ENCODE measurements at places on chromosomes 3 and 15.

DNA sequence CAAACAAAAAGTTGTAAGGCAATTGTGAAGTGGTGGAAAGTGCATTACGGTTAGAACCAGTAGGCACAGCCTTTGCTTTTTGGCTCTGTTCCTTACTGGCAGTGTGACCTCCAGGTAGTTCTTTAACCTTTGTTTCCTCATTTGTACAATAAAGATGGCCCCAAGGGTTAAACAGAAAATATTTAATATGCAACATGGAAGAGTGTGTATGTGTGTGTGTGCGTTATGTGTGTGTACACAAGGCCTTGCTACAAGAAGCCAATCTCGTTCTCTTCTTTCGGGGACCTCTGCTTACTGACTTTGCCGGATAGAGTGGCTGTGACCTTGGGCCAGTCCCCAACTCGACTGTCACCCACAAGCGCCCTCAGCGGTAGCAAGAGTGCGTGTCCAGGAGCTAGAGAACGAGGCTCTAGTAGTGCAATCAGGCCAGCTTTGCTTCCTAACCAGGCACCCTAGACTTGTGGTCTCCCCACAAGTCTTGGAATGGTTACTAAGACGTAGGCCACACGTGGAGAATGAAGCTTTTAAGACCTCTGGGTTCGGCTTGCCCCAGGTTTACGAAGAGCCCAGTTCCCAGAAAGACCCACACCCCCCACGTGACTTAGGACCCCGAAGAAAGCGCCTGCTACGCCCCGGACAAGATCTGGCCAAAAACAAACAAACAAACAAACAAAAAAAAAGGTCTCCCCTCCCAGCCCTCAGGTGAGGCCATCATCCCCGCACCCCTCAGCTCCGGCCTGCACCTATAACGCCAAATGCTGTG lies 593 bp downstream of the CIAO2A start:
- DNase-seq: peak; percentile 60

- no peak for DNase-seq
These were observed 98.3 kb downstream of the HERC1 start for GRCh38 chr15:63735449-63735848.

DNA sequence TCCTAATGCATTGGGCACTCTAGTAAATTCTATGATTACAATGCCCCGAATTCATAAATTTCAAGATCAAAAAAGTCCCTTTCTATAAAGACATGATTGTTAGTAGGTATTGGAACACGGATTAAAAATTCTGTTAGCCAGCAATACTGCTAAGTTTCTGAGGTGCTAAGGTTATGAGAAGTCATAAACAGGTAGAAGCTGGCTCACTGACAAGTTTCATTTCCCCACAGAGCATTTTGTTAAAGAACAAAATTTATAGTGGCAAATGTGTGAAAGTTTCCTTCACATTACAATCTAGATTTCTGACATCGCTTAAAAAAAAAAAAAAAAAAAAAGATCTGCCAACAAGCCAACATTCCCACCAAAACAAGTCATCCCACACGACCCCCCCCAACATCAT lies 12.4 kb upstream of the MAN2C1 start:
- DNase-seq: no peak

GRCh38 chr3:60064210-60065178 lies 1014.7 kb upstream of the CFAP20DC start:
- DNase-seq: no peak

DNA sequence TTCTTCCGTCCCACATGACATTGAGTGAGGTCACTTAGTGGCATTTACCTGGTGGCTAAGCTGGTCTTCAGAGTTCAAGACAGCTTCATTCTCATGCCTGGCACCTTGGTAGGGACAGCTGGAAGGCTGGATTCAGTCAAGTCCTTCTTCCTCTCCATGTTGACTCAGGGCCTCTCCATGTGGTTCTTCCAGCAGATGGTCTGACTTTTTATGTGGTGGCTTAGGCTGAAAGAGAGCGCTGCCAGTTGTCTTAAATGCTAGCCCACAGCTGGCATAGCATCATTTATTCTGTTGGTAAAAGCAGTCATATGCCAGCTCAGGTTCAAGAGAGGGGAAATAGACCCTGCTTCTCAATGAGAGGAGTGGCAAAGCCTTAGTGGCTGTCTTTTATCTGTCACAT lies 53.0 kb upstream of the CTDSPL start:
- no peak for DNase-seq

DNA sequence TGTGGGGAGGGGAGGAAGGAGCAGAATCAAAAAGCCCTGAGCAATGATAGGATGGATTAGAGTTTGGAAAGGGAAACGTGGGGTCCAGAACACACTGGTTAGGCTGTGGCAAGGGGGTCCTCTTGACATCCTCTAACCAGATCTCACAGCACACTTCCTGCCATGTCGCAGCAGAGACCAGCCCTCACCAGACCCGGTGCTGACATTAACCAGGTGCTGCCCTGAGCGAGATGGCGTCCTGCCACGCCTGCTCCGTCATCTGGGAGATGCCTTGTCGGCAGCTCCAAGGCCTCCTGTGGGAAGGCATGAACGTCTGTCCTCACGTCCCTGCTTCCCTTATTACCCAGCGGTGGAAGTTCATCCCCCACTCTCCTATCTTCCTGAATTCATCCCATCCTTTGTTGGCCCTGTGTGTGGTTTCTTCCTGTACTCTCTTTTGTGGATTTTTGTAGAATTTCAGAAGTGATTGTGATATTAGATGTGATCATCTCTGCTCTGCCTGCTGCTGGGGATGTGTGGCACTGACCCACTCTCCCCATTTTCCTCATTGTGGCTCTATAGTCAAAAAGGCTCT lies 29.4 kb upstream of the MYZAP start:
- DNase-seq: no peak

- no peak for DNase-seq
These were observed 388.1 kb downstream of the FGF12 start for GRCh38 chr3:192339214-192339613.

- DNase-seq: no peak
These were observed 47.1 kb downstream of the USF3 start for GRCh38 chr3:113649174-113649845.

DNA sequence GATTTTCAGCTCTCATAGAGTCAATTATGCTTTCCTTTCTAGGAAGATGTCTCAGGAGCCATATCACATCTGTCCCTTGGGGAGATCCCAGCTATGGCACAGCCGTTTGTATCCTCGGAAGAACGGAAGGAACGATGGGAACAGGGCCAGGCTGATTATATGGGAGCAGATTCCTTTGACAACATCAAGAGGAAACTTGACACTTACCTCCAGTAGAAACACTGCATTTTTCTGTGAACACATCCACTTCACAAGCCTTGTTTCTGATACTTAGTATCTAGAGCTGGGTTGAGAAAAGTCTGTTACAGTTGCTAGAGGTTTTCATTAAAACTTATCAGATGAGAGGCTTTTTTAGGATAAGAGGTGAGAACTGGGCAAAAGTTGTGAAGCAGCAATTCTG lies 35.4 kb downstream of the GYG1 start:
- DNase-seq: no peak

- DNase-seq: no peak
These were observed 29.2 kb downstream of the PXK start for GRCh38 chr3:58361866-58362265.
